ENCODE measurements at places on chromosomes 3 and 15.

- DNase-seq, result no peak
These were observed 338.4 kb upstream of the C2CD4B start for GRCh38 chr15:62503451-62503850.

DNA sequence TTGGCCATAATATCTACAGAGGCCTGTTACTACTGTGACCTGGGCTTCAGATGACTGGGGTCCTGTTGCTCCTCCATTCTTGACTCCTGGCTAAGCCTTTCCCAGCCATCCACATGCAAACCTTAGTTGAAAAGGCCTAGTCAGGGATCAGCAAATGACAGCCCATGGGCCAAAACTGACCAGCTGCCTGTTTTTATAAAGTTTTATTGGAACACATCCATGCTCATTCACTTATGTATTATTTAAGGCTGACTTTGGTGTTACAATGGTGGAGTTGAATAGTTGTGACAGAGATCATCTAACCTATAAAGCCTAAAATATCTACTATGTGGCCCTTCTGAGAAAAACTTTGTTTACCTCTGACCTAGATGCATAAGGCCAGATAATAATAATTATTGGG is 16.8 kb upstream of the SLC4A7 start:
- DNase-seq, result no peak

GRCh38 chr3:61015859-61016258 is 235.4 kb downstream of the FHIT start:
- DNase-seq, result no peak

- DNase-seq, result no peak
These were observed 15.5 kb downstream of the ATG3 start for GRCh38 chr3:112546216-112546759.

GRCh38 chr3:185152410-185153170 is at the start of gene C3orf70:
Gene C3orf70, minus strand, starts transcription at chr3:185153060. Its CDS starts 237 bp downstream, at chr3:185152823.
- peak; percentile 60 for DNase-seq

- DNase-seq, result peak; percentile 43
These were observed 4.3 kb downstream of the PTH1R start for GRCh38 chr3:46881596-46882376.

DNA sequence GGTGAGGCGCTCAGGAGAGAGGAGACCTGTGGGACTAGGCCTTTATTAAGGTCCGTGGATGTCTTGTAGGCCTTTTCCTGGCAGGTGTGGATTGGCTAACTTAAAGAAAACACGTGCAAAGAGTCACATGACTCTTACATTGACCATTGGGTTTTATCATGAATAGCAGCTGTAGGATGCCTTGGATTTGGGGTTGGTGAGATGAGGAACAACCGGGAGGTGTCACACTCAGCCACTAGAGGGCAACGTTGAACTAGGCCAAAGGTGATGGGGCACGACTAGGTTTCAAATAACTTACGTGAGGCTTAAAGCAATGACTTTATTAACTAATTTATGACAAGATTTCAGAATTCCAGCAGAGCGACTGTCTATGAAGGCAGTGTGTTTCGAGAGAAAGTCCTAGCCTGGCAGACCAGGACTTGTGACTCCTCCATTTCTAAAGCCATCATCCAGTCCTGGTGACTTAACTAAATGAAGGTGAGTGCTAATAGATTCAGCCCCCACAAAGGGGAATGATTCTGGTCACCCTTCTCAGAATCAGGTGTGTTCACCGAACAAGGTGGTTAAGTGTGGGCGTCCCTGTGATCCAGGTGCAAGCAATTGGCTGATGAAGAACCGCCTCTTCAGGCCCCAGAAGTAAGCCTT is 345.6 kb downstream of the MCTP2 start:
- peak; percentile 54 for DNase-seq

- DNase-seq, result no peak
These were observed 238.3 kb upstream of the MANF start for GRCh38 chr3:51146781-51147180.

DNA sequence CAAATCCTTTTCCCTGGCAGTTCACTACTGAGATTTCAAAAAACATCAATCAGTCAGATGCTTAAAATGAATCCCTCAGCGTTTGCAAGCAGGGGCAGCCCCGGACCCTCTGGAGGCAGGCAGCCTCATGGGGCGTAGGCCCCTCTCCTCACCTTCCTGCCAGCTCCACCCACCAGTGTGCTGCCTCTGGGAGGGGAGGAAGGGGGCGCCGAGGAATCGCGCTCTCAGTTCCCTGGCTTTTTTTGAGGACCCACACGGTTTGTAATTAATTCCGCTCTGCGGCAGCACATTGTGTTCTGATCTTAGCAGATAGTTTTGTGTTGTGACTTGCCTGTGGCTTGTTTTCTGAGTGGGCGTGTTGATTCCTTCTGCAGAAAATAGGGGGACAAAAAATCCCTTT is 159.9 kb downstream of the KLF13 start:
- DNase-seq, result no peak

DNA sequence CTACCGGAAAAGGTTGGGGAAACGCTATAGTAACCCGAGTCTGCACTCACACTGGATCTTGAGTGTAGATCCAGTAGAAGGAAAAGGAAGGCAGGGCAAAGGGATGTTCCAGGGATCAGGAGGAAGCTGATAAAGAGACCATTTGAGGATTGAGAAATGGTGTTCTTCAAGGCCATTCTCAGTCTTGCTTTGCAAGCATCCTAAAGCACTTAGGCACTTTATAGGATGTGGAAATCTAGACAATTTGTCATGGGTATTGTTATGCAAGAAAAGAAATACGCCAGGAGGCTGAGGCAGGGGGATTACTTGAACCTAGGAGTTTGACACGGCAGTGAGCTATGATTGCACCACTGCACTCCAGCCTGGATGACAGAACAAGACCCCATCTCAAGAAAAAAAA is 13.2 kb upstream of the SCAMP5 start:
- DNase-seq, result no peak

- no peak for DNase-seq
These were observed 257.4 kb downstream of the SQOR start for GRCh38 chr15:45892182-45892581.

GRCh38 chr15:69082021-69082502 is 67.6 kb downstream of the NOX5 start:
- no peak for DNase-seq

GRCh38 chr3:132592216-132592615 is 4.9 kb upstream of the ACKR4 start:
- DNase-seq, result no peak

GRCh38 chr3:135017003-135017893 is 222.2 kb downstream of the EPHB1 start:
- DNase-seq, result no peak

- no peak for DNase-seq
These were observed 22.6 kb upstream of the IP6K2 start for GRCh38 chr3:48739617-48739954.

DNA sequence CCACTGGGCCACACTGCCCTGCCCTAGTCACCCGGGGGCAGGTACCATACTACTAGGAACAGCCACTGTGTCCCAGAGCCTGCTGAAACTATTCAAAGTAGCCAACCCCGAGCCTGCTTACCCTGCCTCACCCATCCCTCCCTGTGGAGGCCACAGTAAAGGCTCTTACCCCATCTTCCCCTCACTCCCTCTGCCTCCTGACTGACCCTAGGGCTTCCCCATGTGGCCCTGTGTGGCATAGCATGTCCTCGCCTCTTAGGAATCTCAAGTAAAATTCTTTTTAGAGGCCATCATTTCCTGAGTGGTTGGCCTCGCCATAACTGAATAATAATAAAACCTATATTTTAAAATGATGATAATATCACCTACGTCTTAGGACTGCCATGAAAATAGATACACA is 112.2 kb upstream of the SLC6A11 start:
- peak; percentile 27 for DNase-seq

DNA sequence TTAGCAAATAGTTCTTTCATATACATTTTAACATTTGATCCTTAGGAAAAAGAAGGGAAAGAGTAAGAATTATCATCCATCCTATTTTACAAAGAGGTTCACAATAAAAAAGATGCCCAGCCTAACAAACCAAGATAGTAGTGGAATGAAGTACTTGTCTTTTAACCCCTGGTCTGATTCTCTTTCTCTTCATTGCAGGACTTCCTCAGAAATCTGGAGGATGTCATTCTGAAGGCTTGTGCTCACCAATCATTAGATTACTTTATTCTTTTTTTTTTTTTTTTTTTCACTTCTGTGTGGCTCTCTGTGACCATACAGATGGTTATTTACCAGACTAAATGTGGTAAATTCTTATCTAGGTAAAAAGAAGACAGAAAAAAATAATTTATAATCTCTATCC is 7.0 kb downstream of the HDGFL3 start:
- no peak for DNase-seq

DNA sequence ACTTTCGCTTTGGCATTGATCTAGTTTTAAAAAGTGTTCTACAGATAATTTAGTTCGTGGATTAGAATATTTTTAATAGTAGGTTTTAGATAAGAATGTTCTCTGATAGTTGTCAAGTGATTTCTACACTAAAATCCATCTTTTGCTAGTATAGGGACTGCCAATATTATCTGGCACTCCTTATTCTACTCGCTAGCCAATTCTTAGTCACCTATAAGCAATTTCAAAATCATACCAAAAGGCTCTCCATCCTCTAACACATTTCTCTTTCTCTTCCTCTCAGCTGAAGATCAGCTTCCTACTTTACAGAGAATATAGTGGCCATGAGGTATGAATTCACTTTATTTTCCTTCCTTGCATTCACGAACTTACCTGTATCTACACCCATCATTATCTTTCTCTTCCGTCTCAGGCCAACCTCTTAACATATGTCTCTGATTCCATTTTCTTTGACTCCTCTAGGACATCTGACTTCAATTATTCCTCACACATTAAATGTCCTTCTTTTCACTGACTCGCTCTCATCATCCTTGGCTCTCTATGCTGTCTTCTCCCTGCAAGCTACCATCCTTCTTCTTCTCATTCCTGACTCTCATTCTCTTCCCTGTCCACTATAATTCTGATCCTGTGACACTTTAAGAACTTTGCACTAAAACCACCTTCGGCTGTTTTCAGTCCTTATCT is 35.5 kb downstream of the C3orf80 start:
- no peak for DNase-seq

- peak; percentile 5 for DNase-seq
These were observed 960 bp downstream of the THBS1 start for GRCh38 chr15:39581793-39582285.

- no peak for DNase-seq
These were observed 7.4 kb downstream of the KLF15 start for GRCh38 chr3:126349611-126350501.

DNA sequence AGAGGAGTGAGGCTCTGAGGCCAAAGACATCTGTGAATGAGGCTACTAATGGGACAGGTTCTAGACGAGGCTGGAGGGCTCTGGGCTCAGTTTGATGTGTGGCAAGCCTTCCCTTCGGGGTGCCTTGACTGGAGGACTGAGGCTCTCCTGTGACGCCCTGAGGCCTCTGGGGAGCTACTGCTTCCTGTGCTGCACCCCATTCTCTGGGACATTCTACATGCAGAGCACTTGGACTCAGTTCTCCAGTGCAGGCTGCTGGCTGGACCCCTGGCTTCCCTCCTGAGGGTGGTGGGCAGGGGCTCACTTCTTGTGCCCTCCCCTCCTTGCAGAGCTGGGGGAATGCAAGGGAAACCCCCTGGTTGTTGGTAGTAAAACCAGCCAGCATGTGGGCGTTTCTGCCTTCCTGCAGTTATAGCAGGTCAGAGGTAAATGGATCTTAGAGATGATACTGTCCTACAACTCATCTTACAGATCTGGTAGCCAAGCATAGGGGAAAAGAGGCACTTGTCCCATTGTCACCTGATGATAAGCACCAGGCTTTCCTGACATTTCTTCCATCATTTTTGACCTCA is 133.3 kb downstream of the CHDH start:
- no peak for DNase-seq

- DNase-seq, result no peak
These were observed 33.5 kb downstream of the SV2B start for GRCh38 chr15:91133511-91133910.

GRCh38 chr3:49668414-49668797 is 5.7 kb upstream of the APEH start:
- no peak for DNase-seq

- DNase-seq, result no peak
These were observed 228.5 kb downstream of the NTRK3 start for GRCh38 chr15:88028024-88028423.

GRCh38 chr15:50653156-50653743 is 33.3 kb downstream of the TRPM7 start:
- no peak for DNase-seq

- no peak for DNase-seq
These were observed 384.5 kb upstream of the NECTIN3 start for GRCh38 chr3:110687138-110687537.

- DNase-seq, result no peak
These were observed 53.6 kb upstream of the BCL6 start for GRCh38 chr3:187798531-187799530.

DNA sequence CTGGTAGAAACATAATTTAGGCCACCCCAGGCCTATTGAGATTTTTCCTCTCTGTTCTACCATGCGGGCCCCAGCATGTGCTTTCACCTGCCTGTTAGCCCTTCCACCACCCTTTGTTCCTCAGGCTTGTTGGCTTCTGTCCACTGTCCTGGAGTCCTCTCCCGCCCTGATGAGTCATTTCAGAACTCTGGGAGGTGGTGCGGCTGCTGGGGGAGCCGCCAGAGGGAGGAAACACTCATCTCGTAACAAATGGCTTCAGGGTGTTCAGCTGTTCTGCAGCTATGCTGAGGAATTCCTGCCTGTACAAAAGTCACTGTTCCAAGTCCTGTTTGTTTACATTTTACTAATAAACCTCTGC is 36.3 kb downstream of the LRTM1 start:
- peak; percentile 69 for DNase-seq

DNA sequence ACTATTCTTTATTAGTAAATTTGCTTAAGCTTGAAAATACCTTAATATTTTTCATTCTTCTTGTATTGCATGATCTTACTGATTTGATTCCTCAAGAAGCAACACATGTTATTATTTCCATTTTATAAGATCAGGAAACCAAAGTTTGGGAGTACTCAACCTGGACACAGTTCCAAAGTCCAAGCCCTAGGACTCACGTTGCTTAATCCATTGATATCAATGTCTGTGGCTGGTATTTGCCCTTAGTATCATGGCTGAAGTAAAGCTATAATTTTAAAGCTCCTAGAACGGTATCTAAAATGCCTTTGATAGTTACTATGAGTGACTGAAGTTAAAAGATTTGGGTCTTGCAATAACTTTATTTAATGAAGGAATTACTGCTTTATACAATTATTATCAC is 1045.3 kb downstream of the TUSC7 start:
- DNase-seq, result no peak

- DNase-seq, result peak; percentile 3
These were observed 31.5 kb downstream of the SLC41A3 start for GRCh38 chr3:126052196-126053058.

DNA sequence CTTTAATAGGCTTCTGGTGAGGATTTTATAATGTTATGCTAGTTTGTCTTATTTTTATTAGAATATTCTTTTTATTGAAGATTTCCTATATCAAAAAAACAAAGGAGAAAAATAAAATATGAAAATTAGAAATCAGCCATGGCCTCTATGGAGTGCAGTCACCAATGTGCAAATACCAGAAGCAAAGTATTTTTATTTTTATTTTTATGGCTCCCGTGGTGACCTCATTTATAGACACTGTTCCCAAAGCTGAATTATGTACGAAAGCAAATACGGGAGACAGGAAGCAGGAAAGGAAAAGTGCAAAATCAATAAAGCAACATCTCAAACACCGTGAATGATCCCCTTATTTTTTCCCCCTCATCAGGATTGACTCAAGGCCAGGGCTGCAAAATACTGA is 35.1 kb downstream of the DAZL start:
- DNase-seq, result no peak

- DNase-seq, result no peak
These were observed 391.0 kb downstream of the RAP2B start for GRCh38 chr3:153552887-153553604.
